ENCODE measurements at places on chromosomes 12 and 14. TPM values are rescaled to one million over a fixed set of nuclear protein-coding genes. Genes with fewer than 3 reads are reported as not detected.

Gene LRTM2
- total RNA-seq: not detected

Gene GZMH
- not detected for total RNA-seq

Gene KRT6C
- not detected for total RNA-seq

Gene P2RX2
- not detected for total RNA-seq

Gene RD3L
- not detected for total RNA-seq

Gene BEST3
- 0.65 TPM for total RNA-seq

Gene AEBP2
- 21.3 TPM for total RNA-seq

Gene TRPV4
- total RNA-seq: 0.08 TPM

Gene OR6C2
- not detected for total RNA-seq

Gene BCAT1
- 10.6 TPM for total RNA-seq

Gene CFAP54
- total RNA-seq: 1.6 TPM

Gene STXBP6
- total RNA-seq: 2.0 TPM

Gene HOXC12
- not detected for total RNA-seq

Gene EEA1
- 8.7 TPM for total RNA-seq

Gene NANOG
- total RNA-seq: not detected

Gene NTF3
- not detected for total RNA-seq

Gene KIF26A
- total RNA-seq: 4.2 TPM

Gene TMTC2
- total RNA-seq: 1.0 TPM

Gene RHOJ
- not detected for total RNA-seq

Gene FKBP11
- 56.4 TPM for total RNA-seq
